ENCODE measurements at places on chromosomes 4 and X.

GRCh38 chr4:162151850-162152249, 11.9 kb downstream of the FSTL5 start:
- DNase-seq: no peak

DNA sequence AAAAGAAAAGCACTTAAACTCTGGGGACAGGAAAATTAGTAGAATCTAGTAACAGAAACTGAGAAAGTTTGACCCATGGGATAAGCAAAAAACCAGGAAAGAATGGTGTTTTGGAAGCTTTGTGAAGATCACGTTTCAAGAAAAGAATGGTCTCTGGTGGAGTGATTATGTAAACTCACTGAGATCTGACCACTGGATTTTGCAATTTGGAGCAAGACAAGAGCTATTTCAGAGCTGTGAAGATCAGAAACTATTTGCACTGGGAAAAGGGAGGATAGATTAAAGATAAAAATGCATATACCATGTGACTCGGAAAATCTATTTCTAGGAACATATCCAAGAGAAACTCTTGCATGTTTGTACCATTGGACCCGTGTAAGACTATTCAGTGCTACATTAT, 4.3 kb downstream of the TMPRSS11D start:
- DNase-seq: no peak

DNA sequence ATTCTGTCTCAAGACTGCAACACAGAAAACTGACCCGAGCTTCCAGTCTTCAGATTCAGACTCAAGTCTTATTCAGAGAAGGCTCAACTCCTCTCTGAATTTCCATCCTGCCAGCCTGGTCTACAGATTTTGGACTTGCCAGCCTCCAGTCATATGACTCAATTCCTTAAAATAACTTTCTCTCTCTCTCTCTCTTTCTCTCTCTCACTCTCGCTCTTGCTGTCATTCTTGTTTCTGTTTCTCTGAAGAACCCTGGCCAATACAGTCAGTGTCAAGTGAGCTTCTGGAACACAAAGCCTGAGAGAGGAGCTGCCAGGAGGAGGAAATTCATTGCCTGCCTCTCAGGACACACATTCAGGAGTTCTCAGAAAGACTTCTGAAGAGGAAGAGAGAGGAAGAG, 154.9 kb downstream of the PARM1 start:
- no peak for DNase-seq

GRCh38 chr4:13953083-13953482, 325.6 kb upstream of the BOD1L1 start:
- no peak for DNase-seq

- no peak for DNase-seq
Observed at GRCh38 chrX:26851981-26852380, 611.2 kb downstream of the PPP4R3C start.

GRCh38 chrX:135086197-135086854, 34.0 kb downstream of the ETDB start:
- peak; percentile 38 for DNase-seq

Measured in stimulated activated CD4-positive, alpha-beta T cell treated with anti-CD3 and anti-CD28 coated beads, Interleukin-4, amount 100 ng/mL, for 4 hours (primary cell).